ENCODE measurements at places on chromosomes 11 and 22. TPM values are rescaled to one million over a fixed set of nuclear protein-coding genes. Genes with fewer than 3 reads are reported as not detected.

DNA sequence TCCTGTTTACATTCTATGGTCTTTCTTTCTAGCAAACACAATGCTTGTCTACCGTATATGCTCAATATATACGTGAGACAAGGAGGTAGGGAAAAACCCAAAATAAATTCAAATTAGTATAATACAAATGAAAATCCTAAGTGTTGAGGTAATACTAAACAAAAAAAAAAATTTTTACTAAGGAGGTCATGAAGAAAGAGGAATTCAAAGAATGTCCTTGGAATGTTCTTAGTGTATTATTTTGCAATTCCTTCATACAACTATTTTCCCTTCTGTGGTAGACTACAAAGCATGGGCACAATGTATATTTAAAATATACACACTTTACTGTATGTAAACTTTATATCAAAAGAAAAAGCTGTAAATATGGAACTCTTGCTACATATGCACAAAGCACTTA, 36.4 kb downstream of the PIK3C2A start:
- DNase-seq, result no peak

- DNase-seq, result no peak
Measured at GRCh38 chr11:69286374-69287371, 7.3 kb upstream of the MYEOV start.

Gene SMTNL1
- total RNA-seq, result not detected

Gene SLC22A8
- not detected for total RNA-seq

Gene LZTR1
- 91.5 TPM for total RNA-seq

Gene MYBPC3
- total RNA-seq, result not detected

Gene ARSA
- 44.0 TPM for total RNA-seq

Gene RBMXL2
- total RNA-seq, result not detected

Data from osteocyte (in vitro differentiated cells).